ENCODE measurements at places on chromosomes 3 and 15. TPM values are rescaled to one million over a fixed set of nuclear protein-coding genes. Genes with fewer than 3 reads are reported as not detected.

The TRH gene
- total RNA-seq, result not detected

The DLEC1 gene
- total RNA-seq, result 0.16 TPM

The SLC2A2 gene
- total RNA-seq, result not detected

DNA sequence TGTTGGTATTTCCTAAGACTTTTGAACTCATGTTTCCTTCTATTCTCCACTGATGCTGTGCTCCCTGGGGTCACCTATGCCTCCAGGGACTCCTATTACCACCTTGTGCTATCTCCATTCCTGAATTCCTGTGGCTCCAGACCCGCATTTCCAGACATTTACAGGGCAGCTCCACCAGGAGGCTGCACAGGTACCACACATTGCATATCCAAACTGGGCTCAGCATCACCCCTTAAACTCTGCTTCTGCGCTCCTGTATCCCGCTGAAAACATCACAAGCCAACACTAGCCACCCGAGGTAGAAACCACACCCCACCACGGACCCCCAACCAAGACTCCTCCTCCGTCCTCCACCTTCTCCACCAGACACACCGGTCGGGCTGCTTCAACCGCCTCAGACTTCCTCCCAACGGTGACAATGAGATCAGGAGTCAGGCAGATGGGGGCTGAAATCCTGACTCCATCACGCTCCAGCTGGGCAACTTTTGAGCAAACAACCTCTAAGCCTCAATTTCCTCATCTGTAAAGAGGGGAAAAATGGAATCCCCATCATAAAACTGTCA lies 10.4 kb downstream of the TNK2 start:
- no peak for DNase-seq

- no peak for DNase-seq
Measured at GRCh38 chr3:78734048-78734637, 1033.7 kb downstream of the ROBO1 start.

DNA sequence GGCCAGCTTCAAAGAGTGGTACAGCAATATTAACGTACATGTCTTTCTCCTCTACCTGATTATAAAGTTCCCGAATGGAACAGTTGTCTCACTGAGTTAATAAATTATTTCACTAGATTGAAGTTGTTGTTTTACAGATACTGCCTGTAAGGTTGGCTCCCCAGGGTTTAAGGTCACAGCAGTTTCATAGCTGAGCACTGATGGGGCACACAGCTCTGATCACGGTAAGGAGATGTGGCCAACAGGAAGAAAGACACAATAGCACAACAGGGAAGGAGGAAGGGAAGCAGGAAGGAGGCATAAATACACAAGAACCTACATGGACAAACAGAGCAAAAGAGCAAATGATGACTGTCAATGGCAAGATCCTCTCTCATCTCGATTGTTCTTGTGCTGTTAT lies 215.6 kb downstream of the WNT5A start:
- no peak for DNase-seq

- DNase-seq, result no peak
Measured at GRCh38 chr3:105715372-105715771, 153.4 kb downstream of the CBLB start.
